NCI-H187 (cell line): ENCODE measurements at places on chromosomes 1 and 21.

- no peak for DNase-seq
These were observed 232.3 kb downstream of the HMCN1 start for GRCh38 chr1:185966471-185966870.

DNA sequence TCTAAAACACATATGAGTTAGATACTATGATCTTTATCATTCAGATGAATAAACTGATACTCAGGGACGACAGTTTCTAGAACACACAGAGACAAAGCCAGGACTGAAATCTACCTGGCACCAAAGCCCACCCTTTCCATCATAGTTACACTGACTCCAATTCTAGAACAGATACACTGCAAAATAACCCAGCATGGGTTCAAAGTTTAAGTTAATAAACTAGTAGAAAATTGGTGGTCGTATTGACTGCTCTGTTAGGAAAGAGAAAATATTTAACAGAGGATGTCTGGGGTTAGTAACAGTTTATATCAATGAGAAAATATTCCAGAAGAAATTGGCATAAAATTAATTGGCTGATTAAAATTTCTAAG lies 60.8 kb upstream of the BCL9 start:
- no peak for DNase-seq

GRCh38 chr1:228987736-228988506 lies 252.6 kb downstream of the RHOU start:
- DNase-seq: no peak

GRCh38 chr1:34790985-34791384 lies 1.8 kb upstream of the GJA4 start:
- no peak for DNase-seq

GRCh38 chr1:97864615-97865014 lies 56.2 kb downstream of the DPYD start:
- no peak for DNase-seq

GRCh38 chr1:230901671-230902070 lies 33.4 kb upstream of the C1orf198 start:
- no peak for DNase-seq

DNA sequence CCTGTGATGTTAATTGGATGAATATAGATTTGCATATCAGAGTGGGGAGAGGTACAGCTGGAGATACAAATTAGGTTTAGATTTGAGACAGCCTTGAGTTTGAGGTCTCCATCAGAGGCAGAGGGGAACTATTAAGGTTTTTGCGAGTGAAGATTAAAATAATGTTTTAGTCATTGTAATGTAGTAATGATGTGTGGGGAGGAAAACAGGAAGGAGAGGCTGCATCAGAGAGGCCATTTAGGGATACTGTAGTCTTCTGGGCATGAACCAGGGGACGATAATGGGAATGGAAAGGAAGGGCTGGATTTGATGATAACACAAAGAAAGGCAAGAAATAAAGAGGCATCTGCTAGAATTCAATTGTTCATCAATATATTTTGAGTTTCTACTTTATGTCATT lies 9.5 kb downstream of the CD84 start:
- no peak for DNase-seq

DNA sequence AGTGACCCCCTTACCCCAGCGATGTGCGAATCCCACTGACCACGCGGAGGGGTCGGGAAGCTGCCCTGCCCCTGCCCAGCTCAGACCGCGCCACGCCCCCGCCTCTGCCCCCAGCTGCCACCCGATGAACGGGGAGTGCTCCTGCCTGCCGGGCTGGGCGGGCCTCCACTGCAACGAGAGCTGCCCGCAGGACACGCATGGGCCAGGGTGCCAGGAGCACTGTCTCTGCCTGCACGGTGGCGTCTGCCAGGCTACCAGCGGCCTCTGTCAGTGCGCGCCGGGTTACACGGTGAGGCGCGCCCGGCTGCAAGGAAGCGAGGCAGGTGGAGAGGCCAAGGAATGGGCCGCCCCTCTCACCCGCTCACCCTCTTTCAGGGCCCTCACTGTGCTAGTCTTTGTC lies 11.9 kb upstream of the LRRC71 start:
- no peak for DNase-seq

GRCh38 chr1:170067253-170067819 lies 7.2 kb downstream of the KIFAP3 start:
- no peak for DNase-seq

- no peak for DNase-seq
These were observed 74.3 kb upstream of the NBL1 start for GRCh38 chr1:19569786-19570185.

GRCh38 chr1:59718064-59718988 lies 96.4 kb upstream of the HOOK1 start:
- DNase-seq: no peak

- DNase-seq: no peak
These were observed 122.1 kb upstream of the SERBP1 start for GRCh38 chr1:67552336-67552759.

- DNase-seq: no peak
These were observed 8.9 kb upstream of the KCNE1 start for GRCh38 chr21:34520764-34521508.

- no peak for DNase-seq
These were observed 122.6 kb downstream of the FCRL5 start for GRCh38 chr1:157429601-157430240.

DNA sequence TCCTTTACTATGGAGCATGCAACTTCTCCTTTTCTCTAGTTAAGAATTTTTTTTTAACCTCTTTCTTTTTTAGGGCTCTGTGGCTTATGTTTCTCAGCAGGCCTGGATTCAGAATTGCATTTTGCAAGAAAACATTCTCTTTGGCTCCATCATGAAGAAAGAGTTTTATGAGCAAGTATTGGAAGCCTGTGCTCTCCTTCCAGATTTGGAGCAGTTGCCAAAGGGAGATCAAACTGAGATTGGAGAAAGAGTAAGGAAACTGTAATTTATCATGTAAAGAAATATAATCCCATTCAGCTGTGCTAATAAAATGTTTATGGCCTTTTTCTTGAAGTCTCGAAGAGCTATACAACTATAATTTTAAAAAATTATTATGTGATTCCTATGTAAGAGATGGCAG lies 70.1 kb downstream of the HSPA13 start:
- DNase-seq: no peak

DNA sequence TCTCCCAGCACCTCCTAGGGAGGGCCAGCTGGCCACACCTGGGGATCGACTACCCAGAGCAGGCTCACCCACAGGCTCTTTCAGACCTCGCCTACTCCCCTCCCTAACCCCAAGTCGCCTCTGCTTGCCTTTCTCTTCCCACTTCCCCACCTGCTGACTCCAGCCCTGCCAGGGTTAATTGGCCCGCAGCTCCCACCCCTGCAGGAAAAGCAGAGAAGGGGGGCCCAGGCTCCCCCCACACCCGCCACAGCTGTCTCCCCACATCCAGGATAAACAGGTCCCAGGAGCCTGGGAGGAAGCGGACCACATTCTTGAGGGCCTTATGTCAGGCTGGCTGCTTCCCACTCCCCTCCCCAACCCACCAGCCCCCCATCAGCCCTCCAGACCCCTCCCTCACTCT lies 45.0 kb downstream of the TAS1R2 start:
- no peak for DNase-seq

DNA sequence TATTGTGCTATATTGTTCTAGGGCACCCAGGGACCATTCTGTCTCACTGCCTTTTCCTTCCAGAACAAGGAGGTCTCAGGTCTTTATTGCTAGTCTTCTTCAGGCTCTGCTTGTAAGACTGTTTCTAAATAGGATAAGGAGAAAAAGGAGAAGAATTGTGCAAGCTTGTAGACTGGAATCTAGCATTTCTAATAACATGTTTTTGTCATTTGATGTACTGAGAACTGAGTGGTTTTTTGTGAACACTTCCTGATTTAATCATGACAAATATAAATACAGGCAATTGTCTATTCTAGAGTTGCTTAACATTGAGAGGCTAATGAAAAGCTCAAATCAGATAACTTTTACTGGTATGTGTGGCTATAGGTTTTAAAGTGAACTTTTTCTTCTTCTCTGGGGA lies 77.6 kb downstream of the CLIC4 start:
- DNase-seq: no peak

DNA sequence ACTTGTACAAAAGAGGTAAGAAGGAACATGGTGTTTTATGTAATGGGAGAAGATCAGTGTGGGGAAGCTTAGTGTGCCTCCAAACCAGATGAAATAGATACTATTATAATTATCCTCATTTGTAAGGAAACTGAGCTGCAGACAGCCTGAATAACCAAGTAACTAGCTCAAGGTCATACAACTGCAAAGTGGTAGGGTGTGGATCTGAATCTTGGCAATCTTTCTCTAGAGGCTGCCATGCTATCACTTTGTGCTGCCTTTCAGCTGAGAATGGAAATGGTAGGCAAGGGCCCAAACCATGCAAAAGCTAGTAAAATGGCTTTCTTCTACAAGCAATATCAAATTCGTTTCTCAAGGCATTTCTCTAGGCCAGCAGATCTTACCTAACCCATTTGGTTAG lies 51.0 kb downstream of the DUSP10 start:
- no peak for DNase-seq

- DNase-seq: no peak
These were observed 27.6 kb upstream of the ARHGAP29 start for GRCh38 chr1:94265011-94265422.

DNA sequence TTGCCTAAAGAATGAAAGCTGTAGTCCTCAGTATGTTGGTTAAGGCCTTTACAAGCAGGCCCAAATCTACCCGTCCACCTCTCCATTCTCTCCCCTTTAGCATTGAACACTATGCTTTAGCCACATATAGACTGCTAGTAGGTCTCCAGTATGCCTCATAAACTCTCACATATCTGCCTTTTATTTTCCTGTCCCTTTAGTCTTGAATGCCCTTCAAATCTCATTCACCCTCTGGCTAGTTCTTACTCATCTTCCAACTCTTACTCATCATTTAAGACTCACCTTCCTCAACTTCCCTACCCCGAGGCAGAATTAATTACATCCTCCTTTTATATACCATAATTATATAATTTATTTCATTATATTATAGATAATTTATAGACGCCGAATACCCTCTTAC lies 78.7 kb upstream of the TSPAN2 start:
- no peak for DNase-seq

DNA sequence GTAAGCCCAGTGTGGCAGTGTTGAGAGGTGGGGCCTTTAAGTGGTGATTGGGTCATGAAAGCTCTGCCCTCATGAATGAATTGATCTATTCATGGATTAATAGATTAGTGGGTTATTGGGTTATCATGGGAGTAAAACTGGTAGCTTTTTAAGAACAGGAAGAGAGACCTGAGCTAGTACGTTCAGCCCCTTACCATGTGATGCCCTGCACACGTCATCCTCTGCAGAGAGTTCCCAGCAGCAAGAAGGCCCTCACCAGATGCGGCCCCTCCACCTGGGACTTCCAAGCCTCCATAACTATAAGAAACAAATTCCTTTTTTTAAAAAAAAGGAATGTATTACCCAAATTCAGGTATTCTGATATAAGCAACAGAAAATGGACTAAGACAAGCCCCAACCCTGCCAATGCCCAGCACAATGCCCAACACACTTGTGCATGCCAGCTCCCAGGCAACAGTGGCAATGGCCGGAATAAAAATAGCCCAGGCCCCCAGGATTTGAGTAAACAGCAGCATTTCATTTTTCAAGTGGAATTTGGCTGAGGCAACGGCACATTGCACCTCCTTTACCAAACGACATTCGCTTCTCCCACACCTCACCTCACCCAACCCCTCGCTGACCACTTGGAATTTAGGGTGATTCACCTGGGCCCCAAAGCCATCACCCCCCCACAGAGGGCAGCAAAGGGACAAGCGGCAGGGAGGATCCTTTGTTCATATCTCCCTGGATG lies 215.9 kb downstream of the TOMM20 start:
- DNase-seq: no peak

DNA sequence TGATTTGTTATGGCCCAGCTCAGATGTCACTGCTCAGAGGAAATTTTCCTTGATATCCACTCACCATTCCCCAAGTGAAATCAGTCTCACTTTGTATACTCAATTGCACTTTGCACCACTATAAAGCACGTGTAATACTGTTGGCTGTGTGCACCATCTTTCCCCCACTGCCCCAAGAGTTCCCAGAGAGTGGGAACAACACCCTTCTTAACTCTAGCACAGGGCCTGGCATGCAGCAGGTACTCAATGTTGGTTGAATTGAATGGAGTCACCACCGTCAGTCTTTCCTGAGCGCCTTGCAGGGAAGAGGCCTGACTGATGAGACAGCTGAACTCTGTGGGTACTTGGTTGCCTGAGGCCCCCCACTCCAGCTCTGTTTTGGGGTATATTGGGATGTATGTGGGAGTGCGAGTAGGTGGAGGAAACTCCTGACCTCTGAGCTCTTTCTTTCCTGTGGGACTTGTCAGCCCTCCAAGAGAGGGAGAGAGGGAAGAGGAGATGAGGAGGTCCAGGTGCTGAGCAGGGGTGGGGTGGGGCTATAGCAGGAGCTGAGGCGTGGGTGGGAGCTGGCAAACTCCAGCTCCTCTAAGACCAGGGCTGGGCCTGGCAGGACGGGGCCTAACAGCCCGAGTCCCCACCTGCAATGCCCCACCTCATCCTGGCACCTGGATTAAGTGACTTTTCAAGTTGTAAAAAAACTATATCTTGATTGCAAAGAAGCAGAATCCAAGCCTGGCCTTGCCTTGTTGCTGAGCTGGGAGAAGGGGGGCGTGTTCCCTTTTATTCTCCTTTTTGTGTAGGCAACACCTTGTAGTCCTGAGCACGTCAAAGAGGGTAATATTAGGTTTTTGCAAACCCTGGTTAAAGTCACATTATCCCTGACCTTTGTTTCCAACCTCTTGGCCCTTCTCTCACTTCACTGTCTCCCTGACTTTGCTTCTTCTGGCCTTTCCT lies 19.4 kb upstream of the WASF2 start:
- DNase-seq: no peak

GRCh38 chr1:20660847-20661206 lies 342 bp downstream of the DDOST start:
- DNase-seq: no peak

- DNase-seq: no peak
These were observed 491 bp downstream of the PER3 start for GRCh38 chr1:7784492-7785071.

DNA sequence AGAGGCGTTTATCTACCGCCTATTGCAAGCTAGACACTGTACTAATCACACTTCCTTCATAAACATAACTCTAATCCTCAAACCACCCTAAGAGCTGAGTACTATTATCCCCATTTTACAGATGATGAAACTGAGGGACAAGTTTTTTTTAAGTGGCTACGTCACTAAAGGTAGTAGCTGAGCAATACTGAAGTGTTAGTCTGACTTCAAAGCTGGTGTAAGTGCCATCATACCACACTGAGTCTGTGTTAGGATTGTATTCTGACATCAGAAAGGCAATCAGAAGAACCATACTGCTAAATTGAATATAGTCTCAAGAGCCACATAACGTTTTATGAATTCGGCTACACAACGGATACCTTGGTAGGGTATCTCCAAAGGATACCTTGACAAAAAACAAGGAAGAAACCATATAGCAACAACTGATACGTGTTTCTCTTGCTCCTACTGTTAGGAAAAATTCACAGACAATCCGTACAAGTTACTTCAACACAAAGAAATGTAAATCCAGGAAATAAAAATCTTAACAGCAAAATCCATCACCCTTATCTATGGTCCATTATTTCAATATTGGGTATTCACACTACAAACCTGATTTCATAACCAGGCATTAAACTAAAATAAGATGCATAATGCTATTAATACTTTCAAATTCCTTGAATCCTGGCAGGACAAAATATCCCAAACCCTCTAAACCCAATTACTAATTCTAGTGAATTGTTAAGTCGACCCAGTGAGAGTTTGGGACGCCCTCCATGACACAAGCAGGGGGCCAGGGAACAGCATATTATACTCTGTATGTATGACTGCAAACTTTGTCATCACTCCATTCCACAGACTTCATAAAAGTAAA lies 1.6 kb downstream of the TP53BP2 start:
- no peak for DNase-seq

GRCh38 chr1:216843409-216843808 lies 120.2 kb upstream of the ESRRG start:
- DNase-seq: no peak

GRCh38 chr1:232748910-232749368 lies 56.3 kb upstream of the MAP10 start:
- DNase-seq: no peak
